ENCODE measurements at places on chromosomes 3 and 15.

GRCh38 chr3:106333911-106334618 is 465.3 kb upstream of the CBLB start:
- peak; percentile 72 for DNase-seq

GRCh38 chr3:195566797-195567196 is 16.9 kb downstream of the APOD start:
- no peak for DNase-seq

DNA sequence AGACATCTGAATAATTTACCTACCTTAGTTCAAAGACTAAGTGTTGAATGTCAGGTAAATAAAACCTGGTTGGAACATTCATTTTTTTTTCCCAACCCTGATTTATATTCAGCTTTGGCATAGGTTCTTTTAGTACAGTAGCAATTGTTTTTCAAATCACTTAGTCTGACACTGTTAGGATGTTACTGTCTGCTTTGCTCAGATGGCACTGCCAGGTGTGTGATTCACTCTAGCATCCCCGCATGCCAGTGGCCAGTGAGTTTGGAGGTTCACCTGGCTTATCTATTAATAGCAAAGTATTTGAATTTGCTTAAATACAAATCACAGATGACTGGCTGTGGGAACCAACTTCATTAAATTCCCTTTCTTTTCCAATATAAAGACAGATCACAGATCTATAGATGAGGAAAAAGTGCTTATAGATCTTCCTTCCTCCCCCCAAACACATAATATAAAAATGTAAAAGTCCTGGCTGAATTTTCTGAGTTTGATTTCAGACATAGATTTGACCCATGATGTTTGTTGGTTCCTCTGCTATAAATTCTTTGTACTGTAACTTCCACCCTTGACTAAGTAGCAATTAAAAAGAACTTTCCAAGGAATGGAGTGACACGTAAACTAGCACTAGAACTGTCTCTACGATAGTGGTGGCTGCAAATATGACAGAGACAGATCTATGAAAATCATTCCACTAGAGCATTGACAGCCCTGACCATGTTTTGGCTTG is 3.9 kb downstream of the THBS1 start:
- DNase-seq: no peak

GRCh38 chr15:83288381-83288801 is 3.9 kb upstream of the BNC1 start:
- no peak for DNase-seq

DNA sequence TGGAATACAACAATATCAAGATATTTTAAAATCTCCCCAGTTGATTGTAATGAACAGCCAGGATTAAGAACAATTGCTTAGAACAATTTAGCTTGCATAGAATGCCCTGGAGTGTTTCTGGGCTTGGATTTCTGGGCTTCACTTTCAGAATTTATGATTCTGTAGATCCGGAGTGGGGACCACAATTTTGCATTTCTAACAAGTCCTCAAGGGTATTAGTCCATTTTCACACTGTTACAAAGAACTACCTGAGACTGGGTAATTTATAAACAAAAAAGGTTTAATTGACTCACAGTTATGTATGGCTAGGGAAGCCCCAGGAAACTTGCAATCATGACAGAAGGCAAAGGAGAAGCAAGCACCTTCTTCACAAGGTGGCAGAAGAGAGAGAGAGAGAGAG is 54.3 kb upstream of the MYRIP start:
- no peak for DNase-seq

- no peak for DNase-seq
These were observed 890 bp downstream of the CHRD start for GRCh38 chr3:184380627-184381260.

All from fibroblast of upper back skin (primary cell).